Cortex of kidney (tissue), 1 donor: ENCODE measurements at places on chromosomes 1 and 21.

DNA sequence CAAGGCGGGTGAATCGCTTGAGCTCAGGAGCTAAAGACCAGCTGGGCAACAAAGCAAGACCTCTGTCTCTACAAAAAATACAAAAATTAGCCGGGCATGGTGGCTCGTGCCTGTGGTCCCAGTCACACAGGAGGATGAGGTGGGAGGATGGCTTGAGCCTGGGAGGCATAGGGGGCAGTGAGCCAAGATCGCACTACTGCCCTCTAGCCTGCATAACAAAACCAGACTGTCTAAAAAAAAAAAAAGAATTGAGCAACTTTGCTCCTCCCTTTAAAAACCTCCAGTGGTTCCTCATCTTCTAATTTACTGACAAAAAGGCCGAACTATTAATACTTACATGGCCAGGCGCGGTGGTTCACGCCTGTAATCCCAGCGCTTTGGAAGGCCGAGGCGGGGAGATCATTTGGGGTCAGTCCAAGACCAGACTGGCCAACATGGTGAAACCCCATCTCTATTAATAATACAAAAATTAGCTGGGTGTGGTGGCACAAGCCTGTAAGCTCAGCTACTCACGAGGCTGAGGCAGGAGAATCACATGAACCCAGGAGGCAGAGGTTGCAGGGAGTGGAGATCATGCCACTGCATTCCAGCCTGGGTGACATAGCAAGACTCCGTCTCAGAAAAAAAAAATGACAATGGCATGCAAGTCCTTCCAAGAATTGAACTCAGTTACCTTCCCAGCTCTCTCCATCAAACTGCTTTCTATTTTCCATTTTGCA is 4.4 kb downstream of the ACBD3 start:
- DNase-seq, result no peak

GRCh38 chr1:200893411-200893901 is 1.2 kb upstream of the INAVA start:
- DNase-seq, result no peak

GRCh38 chr1:61051443-61051718 is 31.0 kb upstream of the NFIA start:
- DNase-seq, result no peak

- DNase-seq, result no peak
Measured at GRCh38 chr1:26019641-26020315, 1.8 kb upstream of the EXTL1 start.

DNA sequence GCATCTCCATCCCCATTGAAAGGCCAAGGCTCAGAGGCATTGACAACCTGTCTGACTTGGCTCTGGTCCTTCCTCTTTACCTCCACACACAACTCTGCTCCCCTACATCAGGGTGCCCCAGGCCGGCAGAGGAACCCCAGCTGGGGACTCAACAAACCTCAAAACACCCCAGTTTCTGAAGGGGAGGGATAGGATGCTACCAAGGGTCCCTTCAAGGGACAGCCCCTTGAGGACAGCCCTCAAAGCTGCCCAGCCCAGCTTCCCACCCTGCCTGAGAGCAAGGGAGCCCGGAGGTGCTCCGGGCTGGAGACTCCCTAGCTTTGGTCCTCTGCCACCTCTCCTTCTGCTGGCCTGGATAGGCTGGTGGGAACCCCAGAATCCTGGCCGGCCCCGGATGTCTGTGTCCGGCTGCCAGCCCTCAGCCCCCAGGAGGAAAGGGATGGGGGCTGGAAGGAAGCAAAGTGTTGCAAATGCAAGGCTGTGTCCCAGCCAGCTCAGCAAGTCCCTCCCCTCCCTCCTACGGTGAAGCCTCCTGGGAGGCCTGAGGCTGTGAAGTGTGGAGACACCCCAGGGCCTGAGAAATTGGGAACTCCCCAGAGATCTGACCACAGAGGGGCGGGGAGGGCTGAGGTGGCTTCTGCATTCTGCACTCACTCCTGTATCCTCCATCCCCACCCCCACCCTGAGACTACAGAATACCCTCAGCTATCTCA is 1.1 kb upstream of the MARCKSL1 start:
- no peak for DNase-seq

DNA sequence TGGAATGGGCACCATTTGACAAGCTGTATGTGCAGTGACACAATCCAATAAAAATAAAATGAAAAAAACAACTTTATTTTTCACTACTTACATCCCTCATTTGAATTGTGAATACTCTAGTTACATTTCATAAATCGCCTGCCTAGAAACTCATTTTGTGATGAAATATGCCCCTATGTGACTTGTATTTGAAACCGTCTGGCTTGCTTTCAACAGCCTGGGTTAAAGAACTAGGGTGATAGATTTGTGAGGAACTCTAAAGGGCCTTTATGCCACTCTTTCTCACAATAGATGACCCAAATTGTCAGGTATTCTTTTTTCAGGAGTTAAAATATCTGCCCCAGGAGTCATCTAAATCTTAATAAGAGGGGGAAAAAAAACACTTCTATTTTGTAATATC is 137.9 kb downstream of the DAB1 start:
- no peak for DNase-seq

GRCh38 chr1:63261736-63262458 is 60.5 kb upstream of the FOXD3 start:
- DNase-seq, result no peak

DNA sequence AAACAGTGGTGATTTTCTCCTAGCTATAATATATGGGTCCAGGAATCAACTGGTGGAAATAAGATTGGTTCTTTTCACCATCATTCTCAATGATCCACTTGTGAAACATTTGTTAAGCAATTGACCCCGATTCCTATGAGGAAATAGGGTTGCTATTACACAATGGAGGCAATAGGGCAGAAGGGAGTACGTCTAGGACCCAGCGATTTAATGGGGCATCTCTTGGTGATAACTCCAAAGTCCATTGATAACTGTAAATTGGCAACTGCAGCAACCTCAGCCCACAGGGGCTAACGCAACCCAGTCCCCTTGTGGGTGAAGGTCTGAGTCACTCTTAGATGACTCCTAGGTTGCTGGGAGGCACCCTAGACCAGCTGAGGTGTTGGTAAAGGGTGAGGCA is 62.5 kb upstream of the BARHL2 start:
- no peak for DNase-seq

GRCh38 chr1:22224091-22224490 is 81.2 kb upstream of the WNT4 start:
- DNase-seq, result no peak

DNA sequence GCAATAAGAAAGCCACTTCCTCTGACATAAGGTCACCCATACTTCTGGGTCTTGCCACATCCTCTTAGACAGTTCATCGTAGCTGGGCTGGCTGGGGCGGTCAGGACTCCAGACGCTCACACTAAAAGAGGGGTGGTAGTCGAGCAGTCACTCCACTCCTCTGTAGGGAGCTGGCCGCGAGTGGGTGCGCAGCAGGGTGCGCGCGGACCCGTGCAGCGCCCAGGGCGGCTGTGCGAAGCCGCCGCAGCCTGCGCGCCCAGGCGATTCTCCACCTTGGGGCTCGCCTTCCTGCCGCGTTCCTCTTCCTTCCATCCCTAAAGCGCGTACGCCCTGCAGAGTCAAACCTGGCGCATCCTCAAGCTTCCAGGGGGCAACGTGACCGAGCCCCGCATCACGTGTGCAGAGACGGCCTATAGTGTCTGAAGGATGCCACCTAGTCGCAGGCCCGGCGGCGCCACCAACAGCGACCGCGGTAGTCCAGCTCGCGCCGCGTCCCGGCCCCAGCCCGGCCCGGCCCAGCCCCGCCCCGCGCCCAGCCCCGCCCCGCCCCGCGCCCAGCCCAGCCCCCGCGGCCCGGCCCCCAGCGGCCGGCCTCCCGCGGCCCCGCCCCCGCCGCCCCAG is 360 bp upstream of the PRDX6 start:
- DNase-seq, result no peak

DNA sequence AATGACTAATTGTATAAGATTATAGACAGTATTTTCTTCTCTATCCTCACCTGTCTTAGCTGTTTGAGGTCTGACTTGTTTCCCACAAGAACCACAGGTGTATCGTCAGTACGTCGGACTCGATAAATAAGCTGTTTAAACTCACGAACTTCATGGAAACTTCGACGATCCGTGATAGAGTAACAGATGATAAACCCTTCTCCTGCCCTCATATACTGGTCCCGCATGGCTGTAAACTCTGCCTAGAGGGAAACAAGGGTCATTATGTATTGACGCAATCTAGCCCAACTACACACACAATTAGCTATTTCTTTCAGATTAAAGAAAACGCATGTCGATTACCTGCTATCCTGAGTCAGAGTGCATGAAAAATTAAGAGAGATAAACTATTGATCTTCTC is 6.9 kb downstream of the RIT1 start:
- DNase-seq, result no peak

DNA sequence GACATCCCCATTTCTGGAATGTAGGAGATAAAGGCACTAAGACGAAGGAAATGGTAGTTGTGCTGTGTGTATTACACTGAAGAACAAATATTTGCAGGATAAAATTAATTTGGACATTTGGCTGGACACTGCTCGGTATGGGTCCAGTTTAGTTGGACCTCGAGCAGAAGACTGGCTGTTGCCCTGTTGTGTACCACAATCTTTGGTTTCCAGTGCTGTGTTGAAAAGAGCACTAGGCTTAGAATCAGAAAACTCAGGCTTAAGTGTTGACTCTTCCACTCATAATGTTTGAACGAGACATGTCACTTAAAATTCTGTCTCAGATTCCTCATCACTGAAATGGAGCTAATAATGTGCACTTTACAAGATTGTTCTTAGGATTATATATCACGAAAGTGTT is 1.2 kb upstream of the ARPC5 start:
- no peak for DNase-seq

GRCh38 chr21:43865540-43866259 is 677 bp downstream of the AGPAT3 start:
- DNase-seq, result no peak

DNA sequence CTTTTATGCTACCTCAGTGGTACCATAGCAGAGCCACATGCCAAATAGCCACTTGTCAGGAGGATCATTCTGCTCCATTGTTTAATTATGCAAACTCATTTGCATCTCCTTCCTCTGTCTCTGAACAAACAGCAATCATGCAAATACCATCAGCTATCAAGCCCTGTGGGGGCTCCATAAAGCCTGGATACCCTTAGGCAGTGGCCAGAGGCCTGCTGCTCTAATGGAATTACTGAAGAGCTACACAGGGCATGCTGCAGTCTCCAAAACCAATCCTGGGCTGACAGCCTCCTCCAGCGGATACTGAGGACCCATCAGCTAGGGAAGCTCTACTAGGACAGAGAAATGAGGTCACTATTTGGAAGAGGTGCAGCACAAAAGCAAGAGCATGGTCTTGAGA is 376.3 kb downstream of the KCNH1 start:
- no peak for DNase-seq

DNA sequence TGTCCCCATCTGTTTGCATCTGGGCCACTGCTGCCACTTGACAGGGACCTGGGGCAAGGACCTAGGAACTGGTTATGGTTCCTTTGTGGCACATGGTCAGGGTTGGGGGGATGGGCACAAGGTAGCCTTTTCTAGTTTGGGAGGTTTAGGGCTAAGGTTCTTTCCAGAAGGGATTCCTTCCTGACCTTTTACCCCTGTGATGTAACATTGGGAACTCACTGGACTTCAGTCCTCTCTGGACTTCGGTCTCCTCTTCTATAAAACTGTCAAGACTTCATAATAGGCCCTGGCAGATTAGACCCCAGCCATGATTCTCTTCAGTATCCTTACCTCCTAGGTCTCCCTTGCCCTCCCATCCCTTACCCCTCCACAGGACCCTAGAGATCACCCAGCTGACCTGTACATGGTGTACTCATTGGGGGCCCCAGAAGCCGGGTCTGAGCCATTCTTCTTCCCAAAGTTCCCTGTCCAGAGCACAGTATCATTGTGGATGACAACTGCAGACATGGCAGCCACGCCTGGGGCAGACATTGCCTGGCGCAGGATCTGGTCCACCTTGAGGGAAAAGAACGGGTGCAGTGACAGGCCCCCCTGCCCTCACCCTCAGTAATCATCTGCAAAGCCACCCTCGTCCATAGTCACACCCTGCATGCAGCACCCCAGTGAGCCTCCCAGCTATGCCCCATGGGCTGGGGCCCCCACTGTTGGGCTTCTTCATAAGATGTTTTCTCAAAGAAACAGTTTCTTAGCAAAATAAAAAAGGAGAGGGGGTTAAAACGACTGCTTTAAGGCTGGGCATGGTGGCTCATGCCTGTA is 12.9 kb downstream of the LACTBL1 start:
- no peak for DNase-seq

DNA sequence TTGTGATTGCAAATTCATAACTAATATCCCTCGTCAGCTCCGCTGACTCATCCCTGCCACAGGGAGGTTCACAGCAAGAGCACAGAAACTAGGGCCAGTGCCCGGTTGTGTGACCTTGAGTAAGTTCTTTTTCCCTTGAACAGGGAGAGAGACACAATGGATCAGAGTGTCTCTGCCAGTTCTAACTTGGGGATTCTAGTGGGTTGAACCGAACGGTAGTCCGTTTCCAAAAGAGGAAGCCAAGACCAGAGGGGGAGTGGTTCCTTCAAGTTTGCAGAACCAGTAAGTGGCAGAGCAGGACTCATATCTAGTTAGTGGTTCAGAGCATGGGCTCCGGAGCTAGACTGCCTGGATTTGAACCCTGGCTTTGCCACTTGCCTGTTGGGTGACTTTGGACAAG is 4.9 kb upstream of the SHISA4 start:
- no peak for DNase-seq

GRCh38 chr1:207361889-207362288 is 40.4 kb downstream of the CD55 start:
- DNase-seq, result no peak
